ENCODE measurements at places on chromosomes 7 and 10.

GRCh38 chr7:159017741-159018140 lies 126.9 kb downstream of the VIPR2 start:
- DNase-seq = no peak

DNA sequence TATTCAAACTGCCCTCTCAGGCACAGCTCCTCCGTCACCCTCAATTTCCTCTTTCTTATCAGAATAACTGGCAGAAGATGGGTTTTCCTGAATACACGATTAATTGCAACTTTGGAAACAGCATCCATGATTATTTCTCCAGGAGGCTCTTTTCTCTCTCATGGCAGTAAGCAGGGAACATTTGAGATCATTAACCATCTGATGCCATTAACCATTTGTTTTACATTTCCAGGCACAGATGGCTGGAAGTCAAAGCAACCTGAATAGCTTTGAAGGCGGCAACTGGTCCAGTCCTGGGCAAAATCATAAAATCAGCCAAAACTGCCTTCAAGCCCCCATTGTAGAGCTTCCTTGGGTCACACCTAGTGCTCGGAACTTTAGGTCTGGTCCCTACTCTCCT lies 289.5 kb upstream of the AOAH start:
- DNase-seq = no peak

- no peak for DNase-seq
Observed at GRCh38 chr7:74143383-74143782, 30.8 kb upstream of the EIF4H start.

GRCh38 chr10:133309720-133310398 lies 1.1 kb downstream of the ZNF511 start:
- DNase-seq = no peak

- DNase-seq = no peak
Observed at GRCh38 chr10:97131181-97131628, 54.6 kb downstream of the SLIT1 start.

DNA sequence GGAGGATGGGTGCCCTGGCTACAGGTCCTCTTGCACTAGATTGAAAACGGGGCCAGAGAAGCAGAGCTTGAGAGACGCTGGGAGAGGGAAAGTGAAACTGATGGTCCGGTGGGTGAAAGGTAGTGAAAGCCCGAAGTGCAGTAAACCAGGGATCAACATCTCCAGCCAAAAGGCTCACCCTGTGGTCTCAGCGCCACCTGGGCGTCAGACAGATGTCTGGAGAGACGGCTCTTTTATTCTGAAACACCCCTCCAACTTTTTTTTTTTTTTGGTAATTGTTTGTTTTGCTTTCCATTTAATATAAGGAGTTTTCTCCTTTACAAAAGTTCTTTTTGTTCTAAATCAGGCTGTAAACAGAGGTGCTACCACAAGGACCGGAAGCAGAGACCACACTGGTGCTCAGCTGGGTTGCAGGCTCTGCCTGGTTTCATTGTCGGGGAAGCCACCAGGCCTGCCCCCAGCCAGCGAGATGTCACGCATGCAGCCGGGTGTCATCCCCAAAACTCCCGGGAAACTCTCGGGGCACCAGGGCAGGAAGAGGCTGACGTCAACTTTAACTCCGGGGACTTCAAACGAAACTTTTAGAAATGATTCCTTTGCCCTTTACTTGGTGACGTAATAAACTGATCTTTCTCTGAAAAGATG lies 11.2 kb downstream of the IL2RA start:
- DNase-seq = peak; percentile 66

- DNase-seq = no peak
Observed at GRCh38 chr7:22677680-22678079, 49.3 kb upstream of the IL6 start.

DNA sequence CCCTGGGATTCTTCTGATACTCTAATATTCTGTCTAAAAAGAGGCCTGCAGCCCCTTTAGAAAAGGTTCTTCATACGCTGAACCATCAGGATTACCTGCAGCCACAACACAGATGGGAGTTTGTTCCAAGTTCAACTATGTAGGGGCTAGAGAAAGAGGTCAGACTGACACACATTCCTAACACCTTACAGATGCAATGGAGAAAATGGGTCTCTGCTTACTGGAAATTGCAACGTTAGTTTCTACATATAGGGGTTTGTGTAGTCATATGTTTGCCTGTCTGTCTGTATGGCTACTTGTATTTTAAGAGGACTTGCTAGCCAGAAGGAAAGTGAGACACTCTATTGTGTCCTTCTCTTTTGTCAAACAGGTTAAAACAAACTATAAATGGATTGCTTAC lies 618.5 kb downstream of the INHBA start:
- DNase-seq = no peak

GRCh38 chr7:67843615-67844014 lies 847.0 kb downstream of the TYW1 start:
- DNase-seq = no peak

DNA sequence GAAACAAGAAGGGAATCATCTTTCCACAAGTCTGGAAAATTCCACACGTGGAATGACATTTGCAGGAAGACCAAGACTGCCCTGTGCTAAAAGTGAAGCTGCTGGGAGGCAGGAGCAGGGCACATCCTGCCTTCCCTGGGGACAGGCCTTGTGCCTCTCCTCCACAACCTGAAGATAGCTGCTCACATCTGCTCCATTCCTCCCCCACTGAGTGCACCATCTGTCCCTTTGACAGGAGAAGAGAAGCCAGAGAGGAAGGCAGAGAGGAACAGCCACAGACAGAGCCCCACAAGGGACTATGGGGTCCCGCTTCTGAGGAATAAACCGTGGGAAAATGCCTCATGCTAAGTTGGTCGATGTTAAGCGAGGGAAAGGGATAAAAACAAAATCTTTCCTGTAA lies 15.9 kb upstream of the FAM171A1 start:
- DNase-seq = no peak

DNA sequence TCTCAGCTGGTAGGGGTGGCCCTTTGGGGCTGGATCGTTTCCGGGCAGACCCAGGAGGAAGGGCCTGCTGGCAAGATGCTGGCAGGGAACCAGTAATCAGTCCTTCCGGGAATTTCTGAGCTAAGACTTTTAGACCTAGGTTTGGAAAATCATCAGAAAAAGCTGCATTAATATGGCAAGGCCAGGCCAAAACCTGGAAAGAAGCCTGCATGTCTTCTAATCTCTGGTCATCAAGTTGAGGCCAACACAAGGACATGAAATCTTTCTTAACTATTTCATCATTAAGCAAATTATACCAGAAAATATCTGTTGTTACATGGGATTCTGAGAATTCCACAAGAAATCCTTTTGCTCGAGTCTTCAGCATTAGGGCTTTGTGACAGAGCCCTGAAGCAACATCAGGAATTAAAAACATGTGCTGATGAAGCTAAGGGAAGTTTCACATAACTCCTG lies 19.9 kb downstream of the CPA1 start:
- DNase-seq = peak; percentile 78

DNA sequence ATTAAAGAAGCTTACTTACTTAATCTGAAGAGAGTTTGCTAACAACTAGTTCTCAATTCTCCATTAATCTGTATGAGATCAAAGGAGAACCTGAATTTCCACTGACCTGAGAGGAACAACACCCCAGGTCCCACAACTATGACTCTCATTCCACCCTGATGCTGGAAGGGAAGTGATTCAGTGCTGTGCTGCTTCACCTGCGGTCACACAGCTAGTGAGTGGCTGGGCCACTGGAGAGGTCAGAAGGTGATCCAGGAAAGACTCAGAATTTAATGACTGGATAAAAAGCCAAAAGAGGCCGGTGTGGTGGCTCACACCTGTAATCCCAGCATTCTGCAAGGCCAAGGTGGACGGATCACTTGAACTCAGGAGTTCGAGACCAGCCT lies 23.6 kb downstream of the SORBS1 start:
- no peak for DNase-seq

DNA sequence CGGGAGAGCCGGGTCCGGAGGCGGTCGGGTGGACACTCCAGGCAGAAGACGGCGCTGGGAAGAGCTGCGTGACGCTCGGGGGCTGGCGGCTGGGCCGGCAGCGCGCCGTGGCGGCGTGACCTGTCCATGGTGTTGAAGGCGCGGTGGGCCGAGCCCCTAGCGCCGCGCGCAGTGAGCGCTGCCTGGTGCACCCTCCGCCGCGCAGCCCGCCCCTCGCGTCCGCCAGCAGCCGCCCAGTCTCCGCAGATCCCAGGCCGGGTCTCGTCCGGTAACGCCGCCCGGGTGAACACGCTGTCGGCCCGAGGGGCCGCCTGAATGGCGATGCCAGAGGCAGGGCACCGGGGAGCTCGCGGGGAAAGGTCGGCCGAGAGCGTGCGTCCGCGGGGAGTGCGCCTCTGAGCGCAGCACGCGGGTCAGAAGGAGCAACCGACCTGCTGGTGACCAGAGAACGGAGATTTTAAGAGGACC lies 657 bp upstream of the TMEM178B start:
- peak; percentile 25 for DNase-seq

- no peak for DNase-seq
Observed at GRCh38 chr10:113047605-113047962, 97.5 kb downstream of the TCF7L2 start.

DNA sequence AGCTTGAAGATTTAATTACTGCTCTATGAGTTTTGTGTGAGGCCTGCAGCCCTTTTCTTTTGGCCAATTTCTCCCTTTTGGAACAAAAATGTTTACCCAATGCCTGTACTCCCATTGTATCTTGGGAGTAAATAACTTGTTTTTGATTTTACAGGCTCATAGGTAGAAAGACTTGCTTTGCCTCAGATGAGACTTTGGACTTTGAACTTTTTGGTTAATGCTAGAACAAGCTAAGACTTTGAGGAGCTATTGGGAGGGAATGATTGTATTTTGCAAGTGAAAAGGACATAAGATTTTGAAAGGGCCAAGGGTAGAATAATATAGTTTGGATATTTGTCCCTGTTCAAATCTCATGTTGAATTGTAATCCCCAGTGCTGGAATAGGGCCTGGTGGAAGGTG lies 152.0 kb downstream of the MAGI2 start:
- no peak for DNase-seq

- DNase-seq = no peak
Observed at GRCh38 chr10:111548084-111548726, 471.4 kb downstream of the ADRA2A start.

GRCh38 chr10:44195112-44196007 lies 189.5 kb downstream of the CXCL12 start:
- DNase-seq = peak; percentile 92

- no peak for DNase-seq
Observed at GRCh38 chr10:126075009-126075408, 178.6 kb downstream of the FANK1 start.

DNA sequence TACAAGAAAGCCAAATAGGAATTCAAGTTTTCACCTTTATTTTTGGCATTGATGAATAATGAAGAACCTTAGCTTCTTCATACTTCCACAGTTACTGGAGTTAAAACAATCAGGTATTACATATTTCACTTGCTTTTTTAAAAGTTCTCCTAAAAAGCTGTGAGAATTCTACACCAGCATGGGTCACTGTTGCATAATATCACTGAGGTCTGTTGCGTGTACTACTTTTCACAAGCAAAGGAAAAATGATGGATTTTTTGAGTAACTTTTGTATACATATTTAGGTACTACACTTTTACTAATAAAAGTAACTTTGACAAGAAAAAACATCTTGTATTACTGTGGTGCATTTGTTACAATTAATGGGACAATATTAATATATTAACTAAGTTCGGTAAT lies 15.2 kb downstream of the FAM24B start:
- DNase-seq = no peak

DNA sequence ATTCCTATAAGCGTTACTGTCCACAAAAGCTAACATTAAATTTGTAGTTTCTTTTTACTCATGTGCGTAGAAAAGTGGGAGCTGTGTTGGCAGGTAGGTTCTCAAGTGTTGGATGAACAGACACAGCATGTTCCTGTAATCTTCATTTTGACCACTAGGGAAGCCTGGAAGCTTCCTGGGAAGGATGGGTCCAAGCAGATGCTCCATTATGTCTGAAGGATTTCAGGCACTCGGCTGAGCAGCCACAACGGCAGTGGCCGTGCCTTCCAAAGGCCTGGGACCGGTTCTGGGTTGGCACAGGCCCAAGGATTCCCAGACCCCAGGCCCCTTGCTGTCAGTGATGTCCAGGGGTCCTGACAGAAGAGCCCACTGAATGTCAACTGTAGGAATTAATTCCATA lies 386.3 kb downstream of the TNS3 start:
- no peak for DNase-seq

DNA sequence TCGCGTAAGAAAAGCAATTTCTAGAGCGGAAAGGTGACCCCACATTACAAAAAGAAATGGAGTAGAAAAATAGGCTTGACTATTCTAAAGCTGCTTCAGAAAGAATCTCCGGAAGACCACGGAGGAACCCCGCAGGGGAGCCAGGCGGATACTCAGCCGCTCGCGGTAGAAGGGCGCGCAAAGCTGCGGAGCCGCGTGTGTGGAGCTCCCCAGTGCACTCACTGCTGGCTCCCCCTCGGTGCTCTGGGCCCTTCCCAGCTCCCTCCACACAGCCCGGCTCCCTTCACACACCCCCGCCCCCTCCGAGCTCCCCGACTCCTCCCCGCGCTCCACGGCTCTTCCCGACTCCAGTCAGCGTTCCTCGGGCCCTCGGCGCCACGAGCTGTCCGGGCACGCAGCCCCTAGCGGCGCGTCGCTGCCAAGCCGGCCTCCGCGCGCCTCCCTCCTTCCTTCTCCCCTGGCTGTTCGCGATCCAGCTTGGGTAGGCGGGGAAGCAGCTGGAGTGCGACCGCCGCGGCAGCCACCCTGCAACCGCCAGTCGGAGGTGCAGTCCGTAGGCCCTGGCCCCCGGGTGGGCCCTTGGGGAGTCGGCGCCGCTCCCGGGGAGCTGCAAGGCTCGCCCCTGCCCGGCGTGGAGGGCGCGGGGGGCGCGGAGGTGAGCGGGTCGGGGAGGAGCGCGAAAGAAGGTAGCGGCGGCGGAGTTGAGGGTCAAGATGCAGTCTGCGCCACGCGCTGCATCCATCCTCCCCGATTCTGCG lies at the start of gene STEAP2:
Gene STEAP2 (plus strand): TSS at position 350 of the 758 bp plus-strand sequence. CDS start 13,343 bp downstream, outside the sequence.
- DNase-seq = peak; percentile 95

- no peak for DNase-seq
Observed at GRCh38 chr7:43295429-43295828, 183.0 kb downstream of the HECW1 start.

- peak; percentile 62 for DNase-seq
Observed at GRCh38 chr10:124025660-124026588, 67.5 kb downstream of the CHST15 start.

- DNase-seq = no peak
Observed at GRCh38 chr10:74063256-74063655, 65.3 kb downstream of the VCL start.

DNA sequence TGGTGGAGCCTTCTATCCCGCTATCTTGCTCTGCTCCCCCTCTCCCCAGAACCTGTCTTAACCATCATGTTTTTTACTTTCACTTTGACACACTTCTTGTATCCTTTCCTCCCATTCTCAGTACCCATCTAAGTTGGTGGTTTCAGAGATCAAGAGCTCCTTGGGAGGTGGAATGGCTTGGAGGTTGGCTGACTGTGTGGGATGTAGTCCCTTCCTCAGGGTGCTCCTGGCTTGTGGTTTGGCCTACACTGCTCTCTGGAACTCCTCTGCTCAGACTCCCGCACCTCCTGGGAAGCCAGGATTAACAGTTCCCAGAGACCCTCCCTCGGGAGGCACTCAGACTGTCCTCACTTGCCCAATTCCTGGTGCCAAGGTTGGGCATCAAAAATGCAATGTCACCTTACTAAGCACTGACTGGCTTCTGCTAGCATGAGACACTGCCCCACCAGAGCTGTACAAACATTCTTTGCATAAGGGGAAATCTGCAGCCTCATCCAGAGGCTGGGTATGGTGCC lies 93.1 kb upstream of the NAMPT start:
- DNase-seq = no peak

GRCh38 chr7:229184-229964 lies 37.0 kb downstream of the FAM20C start:
- peak; percentile 90 for DNase-seq
